ENCODE measurements at places on chromosomes 13 and 19. TPM values are rescaled to one million over a fixed set of nuclear protein-coding genes. Genes with fewer than 3 reads are reported as not detected.

ZNF611 gene
- total RNA-seq = 34.8 TPM

HRC gene
- not detected for total RNA-seq

CABP5 gene
- not detected for total RNA-seq

DNA sequence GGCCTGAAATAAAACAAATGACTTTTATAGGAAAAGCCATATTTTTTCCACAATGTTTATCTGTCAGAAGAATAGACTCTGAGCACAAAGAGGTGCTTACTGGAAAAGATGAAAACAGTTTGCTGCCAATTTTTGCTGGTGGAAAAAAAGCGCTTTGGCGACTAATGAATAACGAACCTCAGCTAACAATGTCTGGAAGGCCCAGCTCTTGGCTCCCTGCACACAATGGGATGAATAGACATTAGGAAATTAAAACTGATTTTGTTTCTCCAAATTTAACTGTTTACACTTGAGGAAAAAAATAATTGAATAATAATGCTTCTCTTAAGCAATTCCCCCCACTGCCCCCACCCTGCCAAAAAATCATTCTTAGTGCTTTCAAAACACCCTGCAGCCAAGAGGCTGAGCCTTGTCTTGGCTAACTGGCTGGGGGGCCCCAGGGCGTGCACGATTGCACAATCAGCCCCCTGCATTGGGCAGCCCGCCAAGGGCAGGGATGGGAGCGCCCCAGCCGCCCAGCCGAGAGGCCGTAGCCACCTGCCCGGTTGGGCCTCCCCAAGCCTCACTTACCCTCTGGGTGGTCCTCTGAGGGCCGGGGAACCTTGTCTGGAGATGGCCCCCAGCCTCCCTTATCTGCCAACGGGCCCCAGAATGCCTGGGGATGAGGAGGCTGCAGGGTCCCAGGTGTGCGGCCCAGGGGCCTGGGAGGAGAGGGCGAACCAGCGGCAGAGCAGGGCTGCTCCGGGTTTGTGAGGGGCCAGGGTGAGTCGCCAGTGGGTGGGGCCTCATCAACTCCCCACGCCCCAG is 16.8 kb downstream of the CEBPG start:
- DNase-seq = no peak
- no peaks in the 10 kb centered on the region for H3K36me3 ChIP-seq
- H3K4me1 ChIP-seq = no peaks in the 10 kb centered on the region

GRCh38 chr13:50357586-50358118 is 342.4 kb downstream of the KCNRG start:
- H3K4me3 ChIP-seq = no peak overlapping the region
- H3K27me3 ChIP-seq = no peaks in the 10 kb centered on the region
- H3K27ac ChIP-seq = no peak overlapping the region

DNA sequence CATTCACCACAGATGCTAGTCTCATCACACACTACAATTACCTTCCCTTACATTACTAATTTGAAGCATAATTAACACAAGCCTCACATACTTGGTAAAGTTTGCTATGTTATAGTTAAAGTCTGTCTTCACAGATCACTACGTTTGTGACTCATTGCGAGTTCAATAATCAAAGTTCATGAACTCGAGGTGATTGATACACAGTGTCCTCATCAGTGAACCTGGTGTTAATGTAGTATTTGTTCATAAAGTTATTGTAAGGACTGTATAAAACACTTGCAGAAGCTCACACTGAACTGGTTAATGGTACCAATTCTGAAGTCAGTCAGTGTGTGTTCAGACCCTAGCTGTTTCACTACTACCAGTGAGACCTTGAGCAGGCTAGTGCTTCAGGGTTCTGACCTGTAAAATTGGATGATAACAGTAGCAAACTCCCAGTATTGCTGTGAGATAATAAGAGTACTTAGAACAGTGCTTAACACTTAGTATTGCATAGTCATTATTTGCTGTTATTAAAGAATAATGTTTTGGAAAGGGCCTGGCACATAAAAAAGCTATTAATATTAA is 313.3 kb downstream of the LIG4 start:
- H3K4me1 ChIP-seq = no peaks in the 10 kb centered on the region
- no peaks in the 10 kb centered on the region for H3K36me3 ChIP-seq
- DNase-seq = no peak
- H3K4me3 ChIP-seq = no peak overlapping the region

GRCh38 chr13:36965767-36966166 is 33.4 kb downstream of the ALG5 start:
- no peaks in the 10 kb centered on the region for H3K4me1 ChIP-seq
- H3K27ac ChIP-seq = no peak overlapping the region
- H3K4me3 ChIP-seq = no peak overlapping the region
- H3K36me3 ChIP-seq = no peaks in the 10 kb centered on the region

DNA sequence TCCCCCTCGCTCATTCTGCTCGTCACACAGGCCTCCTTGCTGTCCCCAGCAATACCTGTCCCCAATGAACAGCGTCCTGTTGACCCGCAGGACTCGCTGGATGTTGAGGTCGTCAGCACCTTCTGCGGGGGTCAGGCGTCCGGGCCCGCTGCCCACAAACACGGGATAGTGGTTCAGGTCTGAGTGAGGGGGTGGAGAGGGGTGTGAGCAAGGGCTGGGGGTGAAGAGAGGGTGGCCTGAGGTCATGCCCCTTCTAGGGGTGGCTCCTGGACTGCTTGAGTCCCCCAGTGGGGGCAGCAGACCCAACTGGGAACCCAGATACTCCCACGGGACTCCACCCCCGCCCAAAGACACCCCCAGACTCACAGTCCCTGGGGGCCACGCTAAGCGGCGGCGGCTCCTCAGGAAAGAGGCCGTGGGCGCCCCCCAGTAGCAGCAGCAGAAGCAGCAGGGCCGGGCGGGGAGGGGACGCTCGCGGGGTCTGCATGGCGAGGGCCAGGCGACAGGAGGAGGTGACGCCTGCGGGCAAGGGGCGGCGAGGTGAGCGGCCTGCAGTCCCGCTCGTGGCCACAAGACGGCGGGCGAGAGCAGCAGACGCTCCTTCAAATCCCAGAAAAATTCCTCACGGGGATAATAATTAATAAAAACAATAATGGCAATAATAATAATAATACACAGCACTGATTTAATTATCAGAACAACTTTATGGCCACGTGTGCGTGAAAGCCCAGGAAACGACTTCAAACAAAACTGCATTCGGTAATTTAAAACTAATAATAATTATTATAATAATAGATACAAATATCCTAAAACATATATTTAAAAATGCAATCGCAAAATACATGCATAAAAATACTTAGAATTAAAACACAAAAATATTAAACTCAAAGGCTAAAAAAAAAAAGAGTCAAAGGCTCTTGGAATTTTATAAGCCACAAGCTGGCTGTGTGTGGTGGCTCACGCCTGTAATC is 1.2 kb downstream of the SEMA6B start:
- H3K27ac ChIP-seq = no peak overlapping the region
- no peaks in the 10 kb centered on the region for H3K36me3 ChIP-seq
- H3K4me3 ChIP-seq = no peak overlapping the region
- H3K4me1 ChIP-seq = no peaks in the 10 kb centered on the region

DNA sequence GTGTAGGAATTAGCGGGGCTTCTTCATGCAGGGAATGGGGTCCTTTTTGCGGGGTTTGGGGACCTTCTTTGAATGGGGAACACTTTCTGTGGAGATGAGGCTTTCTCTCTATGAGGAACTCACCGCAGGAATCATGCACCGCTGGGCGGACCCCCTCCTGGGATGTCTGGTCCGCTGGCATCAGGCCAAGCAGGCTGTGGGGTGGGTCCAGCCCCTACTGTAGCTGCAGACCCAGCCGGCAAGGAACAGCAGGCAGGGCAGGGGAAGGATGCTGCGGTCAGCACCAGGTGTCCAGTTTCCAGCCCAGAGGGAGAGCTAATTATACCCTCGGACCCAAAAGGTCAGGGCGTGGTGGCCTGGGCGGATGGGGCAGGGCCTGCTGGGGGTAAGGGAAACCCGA is 1.8 kb downstream of the MYBPC2 start:
- no peaks in the 10 kb centered on the region for H3K27me3 ChIP-seq
- H3K36me3 ChIP-seq = no peaks in the 10 kb centered on the region
- H3K4me3 ChIP-seq = no peak overlapping the region

GRCh38 chr13:73479351-73479750 is 420.5 kb downstream of the KLF5 start:
- H3K27ac ChIP-seq = no peak overlapping the region
- no peak for DNase-seq
- no peaks in the 10 kb centered on the region for H3K4me1 ChIP-seq
- no peaks in the 10 kb centered on the region for H3K36me3 ChIP-seq
- H3K27me3 ChIP-seq = no peaks in the 10 kb centered on the region

GRCh38 chr13:113415032-113415431 is 38.3 kb downstream of the ADPRHL1 start:
- H3K4me1 ChIP-seq = no peaks in the 10 kb centered on the region
- H3K27ac ChIP-seq = no peak overlapping the region
- DNase-seq = no peak
- no peaks in the 10 kb centered on the region for H3K36me3 ChIP-seq
- H3K4me3 ChIP-seq = no peak overlapping the region

GRCh38 chr13:74904556-74904955 is 577.4 kb downstream of the TBC1D4 start:
- no peak overlapping the region for H3K4me3 ChIP-seq
- DNase-seq = no peak
- no peaks in the 10 kb centered on the region for H3K36me3 ChIP-seq
- H3K27ac ChIP-seq = no peak overlapping the region
- H3K27me3 ChIP-seq = no peaks in the 10 kb centered on the region
- no peaks in the 10 kb centered on the region for H3K4me1 ChIP-seq

Data from naive thymus-derived CD4-positive, alpha-beta T cell (primary cell).